NCI-H187 treated with DMSO at 0.1 percent for 48 hours (cell line): ENCODE measurements at places on chromosomes 7 and 10.

GRCh38 chr10:32454148-32454547 lies 8.2 kb downstream of the CCDC7 start:
- DNase-seq = no peak

DNA sequence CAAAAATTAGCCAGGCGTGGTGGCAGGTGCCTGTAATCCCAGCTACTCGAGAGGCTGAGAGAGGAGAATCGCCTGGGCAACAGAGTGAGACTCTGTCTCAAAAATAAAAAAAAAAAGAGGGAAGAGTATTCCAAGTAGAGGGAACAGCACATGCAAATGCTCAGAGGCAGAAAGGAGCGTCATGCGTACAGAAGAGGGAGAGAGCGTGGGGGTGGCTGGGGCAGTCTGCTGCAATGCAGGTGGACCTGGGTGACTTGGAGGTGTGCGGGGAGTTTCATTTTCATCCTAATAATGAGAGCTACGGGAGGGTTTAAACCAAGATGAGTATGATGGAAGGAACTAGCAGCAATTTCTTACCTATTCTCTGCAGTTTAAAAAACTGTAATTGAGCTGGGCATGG lies 28.8 kb downstream of the CLIP2 start:
- no peak for DNase-seq

DNA sequence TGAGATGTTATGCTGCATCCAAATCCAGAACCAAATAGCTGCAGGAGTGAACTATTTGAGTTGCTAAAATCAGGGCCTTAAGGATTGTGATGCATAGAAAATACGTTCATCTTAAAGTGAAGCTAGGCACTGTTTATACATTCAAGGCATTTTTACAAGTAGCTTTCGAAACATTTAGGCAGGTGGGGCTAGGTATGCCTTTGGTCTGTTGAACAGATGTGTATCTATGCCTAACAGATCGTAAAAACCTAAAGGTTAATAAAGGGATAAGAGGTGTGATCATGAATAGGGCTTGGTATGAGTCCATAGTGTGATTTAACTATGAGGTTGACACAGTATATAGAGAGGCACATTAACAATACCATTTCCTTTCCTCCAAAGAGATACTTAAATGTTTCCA lies 262.5 kb downstream of the SEMA3D start:
- no peak for DNase-seq

GRCh38 chr10:117980216-117980615 lies 66.5 kb downstream of the RAB11FIP2 start:
- no peak for DNase-seq

GRCh38 chr10:116198676-116199035 lies 74.3 kb downstream of the GFRA1 start:
- DNase-seq = no peak

DNA sequence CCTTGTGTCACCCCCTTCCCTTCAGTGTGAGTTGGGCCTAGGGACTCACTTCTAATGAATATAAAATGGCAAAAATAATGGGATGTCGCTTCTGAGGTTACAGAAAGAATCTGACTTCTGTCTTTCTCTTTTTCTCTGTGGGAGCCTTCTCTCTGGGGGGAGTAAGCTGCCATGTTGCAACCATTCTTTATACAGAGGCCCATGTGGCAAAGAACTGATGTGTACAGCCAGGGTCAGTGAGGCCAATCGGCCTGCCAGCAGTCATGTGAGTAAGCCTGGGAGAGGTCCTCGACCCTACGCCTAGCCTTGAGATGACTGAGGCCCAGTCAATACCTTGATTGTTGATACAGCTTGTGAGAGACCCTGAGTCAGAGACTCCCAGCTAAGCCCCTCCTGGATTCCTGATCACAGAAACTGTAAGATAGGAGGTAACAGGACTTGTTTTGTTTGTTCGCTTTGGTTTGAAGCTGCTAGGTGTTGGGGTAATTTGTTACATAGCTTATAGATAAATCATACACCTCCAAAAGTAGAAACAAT lies 1.7 kb downstream of the TCAF1 start:
- DNase-seq = no peak

DNA sequence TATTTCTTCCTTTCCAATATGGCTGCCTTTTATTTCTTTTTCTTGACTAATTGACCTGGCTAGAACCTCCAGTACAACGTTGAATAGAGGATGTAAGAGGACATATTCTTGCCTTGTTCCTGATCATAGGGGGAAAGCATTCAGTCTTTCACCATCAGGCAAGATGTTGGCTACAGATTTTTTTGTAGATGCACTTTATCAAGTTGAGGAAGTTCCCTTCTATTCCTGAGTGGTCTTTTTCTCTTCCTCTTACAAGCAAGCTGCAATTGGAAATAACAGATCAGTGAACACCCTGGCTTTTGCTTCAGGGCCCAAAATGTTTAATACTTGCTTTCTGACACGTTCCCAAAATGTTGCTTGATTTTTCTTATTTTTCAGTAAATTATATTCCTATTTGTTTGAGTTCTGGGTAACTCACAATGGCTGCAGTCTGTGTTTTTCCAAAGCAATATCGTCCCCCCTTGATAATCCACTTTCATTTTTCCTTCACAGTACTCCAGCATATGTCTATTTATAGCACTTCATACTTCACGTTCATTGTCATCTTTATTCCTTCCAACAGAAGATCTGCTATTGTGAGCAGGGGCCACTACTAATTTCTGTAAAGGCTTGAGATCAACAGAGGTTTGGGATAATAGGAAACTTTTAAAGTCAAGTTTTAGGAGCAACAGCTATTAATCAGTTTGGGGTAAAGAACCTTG lies 11.7 kb downstream of the CPEB3 start:
- no peak for DNase-seq

DNA sequence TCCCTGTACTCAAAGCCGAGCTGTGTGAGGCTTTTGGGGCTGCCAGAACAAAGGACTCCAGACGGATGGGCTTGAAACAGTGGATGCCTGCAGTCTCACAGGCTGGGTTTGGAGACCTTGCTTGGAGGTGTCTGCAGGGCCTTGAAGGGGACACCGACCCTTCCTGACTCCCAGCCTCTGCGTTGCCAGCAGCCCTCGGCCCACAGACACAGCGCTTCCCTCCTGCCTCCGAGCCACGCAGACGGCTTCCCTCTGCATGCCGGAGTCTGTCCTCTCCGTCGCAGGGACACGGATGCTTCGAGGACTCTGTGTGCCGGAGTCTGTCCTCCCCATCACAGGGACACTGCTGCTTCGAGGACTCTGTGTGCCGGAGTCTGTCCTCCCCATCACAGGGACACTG lies 524.7 kb downstream of the DNAJB6 start:
- DNase-seq = no peak

GRCh38 chr7:27424231-27424630 lies 181.6 kb downstream of the EVX1 start:
- no peak for DNase-seq

- no peak for DNase-seq
Measured at GRCh38 chr7:42876182-42877068, 35.4 kb downstream of the C7orf25 start.

DNA sequence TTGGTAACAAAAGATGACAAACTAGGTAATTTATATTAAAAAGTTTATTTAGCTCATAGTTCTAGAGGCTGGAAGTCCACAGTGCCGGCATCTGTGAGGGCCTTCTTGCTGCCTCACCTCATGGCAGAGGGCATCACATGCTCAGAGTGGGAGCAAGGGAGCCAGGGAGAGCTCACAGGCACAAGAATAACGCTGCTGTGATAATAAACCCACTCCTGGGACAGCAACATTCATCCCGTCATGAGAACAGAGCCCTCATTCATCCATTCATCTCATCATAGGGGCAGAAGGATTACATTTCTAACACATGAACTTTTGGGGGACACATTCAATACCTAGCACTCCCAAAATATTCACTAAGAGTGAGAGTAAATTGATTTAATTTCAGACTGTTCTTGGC lies 170.6 kb upstream of the AKR1E2 start:
- no peak for DNase-seq

DNA sequence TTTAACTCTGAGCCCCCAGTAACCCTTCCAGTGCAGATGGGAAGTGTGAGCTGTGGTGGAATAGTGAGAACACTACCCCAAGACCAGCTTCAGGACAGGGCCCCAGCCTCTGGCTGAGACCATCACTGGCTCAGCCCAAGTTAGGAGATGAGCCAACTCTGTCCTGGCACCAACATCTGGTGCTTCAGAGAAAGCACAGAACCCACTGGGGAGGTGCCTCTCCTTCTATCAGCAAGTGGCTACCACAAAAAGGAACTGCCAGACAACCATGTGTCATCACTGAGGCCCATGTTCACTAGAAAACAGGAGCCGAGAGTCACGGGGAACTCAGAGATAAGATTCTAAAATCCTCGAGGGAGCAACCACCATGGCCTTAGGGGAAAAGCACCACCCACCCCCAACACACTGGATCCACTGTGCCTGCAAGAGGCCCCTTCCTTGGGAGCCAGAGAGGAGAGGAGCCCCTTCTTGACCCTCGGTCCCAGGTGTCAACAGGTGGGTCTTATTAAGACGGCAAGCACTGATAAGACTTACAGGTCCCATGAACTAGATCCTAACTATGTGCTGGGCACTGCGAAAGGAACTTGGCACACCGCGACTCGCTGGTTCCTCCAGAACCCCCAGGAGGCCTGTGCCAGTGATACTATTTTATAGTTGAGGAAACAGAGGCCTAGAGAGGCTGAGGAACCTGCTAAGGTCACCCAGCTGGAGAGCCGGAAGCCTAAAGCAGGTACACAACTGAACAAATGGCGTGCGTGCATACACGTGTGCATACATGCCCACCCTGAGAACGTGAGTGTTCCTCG lies 102.7 kb downstream of the FAM53B start:
- no peak for DNase-seq

DNA sequence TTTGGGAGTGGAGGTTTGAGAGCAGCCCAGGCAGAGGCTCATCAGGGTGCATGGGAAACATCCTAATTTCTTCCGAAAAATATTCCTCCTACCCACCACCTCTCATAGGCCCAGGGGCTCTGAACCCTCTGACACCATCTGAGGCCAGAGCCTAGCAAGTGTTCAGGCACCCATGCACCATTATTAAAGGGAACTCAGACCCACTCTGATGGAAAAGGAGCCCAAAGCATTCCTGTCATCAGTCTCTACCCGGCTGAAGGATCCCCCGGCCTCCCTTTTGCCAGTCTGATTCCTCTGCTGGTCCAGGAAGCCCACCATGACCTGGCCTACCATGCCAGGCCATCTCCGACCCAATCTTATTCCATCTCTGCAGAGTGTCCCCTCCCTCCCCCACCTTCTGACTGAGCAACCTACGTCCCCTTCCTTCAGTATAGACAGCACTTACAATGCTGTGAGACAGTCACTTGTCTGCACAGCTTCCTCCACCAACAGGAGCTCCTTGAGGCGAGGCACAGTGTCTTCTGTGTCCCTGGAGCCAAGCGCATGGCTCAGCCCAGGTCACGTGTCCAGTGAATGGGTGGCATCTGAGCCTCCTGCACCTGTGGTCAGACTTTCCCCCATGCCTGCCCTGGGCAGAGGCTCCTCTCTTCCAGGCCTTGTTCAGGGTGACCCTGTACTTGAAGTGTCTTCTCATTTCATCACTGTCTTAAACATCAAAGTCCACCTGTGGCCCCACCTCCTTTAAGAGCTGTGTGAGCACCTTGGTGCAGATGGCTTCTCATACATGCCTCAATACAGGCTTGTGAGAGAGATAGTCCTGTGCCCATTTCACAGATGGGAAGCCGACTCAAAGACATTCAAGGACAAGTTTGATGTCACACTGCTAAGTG lies 889 bp upstream of the GPR15LG start:
- DNase-seq = no peak

DNA sequence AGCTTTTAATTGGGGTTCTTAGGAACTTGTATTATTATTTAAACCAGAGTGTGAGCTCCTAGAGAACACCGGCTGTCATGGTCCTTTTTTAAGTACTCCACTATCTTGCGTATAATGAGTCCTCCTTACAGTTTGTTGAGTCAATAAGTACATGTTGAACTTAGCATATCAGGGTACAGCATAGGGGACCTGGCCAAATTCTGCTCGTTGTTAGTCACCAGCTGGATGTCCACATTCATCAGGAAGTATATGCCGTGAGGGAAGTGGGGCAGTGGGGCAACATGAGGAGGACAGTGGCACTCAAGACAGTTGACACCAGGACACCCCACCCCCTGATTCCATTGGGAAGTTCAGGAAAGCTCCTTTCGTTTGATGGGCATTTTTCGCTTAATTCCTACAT lies 16.6 kb downstream of the RPP30 start:
- no peak for DNase-seq

DNA sequence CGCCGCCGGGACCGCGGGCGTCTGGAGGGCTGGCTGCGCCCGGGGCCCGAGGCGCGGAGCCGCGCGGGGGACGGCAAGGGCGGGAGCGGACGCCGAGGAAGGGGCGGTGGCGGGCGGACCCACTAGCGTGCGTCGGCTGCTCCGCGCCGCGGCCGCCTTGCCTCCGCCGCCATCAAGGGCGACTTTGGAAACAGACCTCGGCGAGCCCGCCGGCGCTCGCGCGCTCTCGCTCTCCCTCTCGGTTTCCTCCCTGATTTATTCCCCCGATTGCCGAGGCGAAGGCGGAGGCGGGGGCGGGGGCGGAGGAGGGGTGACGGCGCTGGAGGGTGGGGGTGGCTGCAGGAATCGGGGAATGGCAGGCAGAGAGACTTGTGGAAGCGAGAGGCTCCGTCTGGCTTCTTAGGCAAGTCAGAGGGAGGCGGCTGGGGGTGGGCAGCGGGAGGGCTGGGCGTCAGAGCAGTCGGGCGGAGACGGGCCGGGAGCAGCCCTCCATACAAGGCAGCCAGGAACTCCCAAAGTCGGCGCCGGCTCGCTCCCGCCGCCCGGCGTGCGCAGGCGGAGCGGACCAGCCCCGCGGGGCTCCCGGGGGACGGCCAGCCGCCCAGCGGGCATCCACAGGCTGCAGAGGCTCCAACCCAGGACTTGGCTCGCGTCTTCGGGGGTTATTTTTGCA lies at the start of gene CACNA2D1:
TSS of gene CACNA2D1 (minus strand) at position 231 of the 673 bp plus-strand sequence.
- peak; percentile 41 for DNase-seq

- peak; percentile 59 for DNase-seq
Measured at GRCh38 chr7:139341776-139342226, 664 bp downstream of the FMC1 start.

GRCh38 chr7:108503112-108504026 lies 22.6 kb downstream of the PNPLA8 start:
- no peak for DNase-seq

DNA sequence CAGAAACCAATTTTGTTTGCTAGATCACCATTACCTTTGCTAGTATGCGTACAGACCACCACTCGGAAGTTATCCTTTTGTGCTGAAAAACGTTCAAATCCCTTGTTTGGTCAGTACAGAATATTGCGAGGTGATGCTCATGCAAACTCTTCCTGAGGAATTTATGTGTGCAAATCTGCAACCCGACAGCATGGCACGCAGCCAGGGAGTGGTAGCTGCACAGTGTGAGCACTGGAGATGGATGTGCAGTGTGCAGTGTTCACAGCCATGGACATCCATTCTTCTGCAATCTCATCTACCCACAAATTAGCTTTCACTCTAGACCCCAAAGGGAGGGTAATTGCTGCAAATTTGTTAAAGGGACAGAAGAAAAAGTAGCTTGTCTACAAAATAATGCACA lies 72.2 kb downstream of the CACUL1 start:
- DNase-seq = no peak

- no peak for DNase-seq
Measured at GRCh38 chr10:15444105-15445005, 73.3 kb upstream of the FAM171A1 start.
